ENCODE measurements at places on chromosomes 11 and 22.

GRCh38 chr11:4863876-4864275 is 14.9 kb upstream of the OR51S1 start:
- no peak for DNase-seq

DNA sequence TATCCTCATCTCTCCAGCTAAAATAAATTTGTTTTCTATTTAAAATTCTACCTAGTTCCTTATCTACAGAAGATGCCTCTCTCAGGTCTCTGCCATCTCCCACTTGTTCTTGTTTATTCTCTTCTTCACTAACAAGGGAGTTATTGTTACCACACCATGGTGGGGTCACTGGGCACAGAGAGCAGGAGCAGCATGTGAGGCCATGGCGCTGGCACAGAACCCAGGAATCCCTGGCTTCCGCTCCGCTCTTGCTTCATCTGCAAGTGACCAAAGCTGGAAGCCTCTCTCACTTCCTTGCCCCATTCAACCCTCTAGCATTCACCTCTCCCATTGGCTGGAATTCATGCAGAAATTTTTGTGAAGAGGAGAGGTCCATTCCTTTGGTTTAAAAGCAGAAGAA is 190.7 kb upstream of the NCAM1 start:
- DNase-seq: no peak

- no peak for DNase-seq
Observed at GRCh38 chr22:19842393-19843106, 12.1 kb downstream of the GNB1L start.

GRCh38 chr22:49655168-49655812 is 172.4 kb downstream of the BRD1 start:
- no peak for DNase-seq

GRCh38 chr11:26287067-26287518 is 44.8 kb upstream of the ANO3 start:
- DNase-seq: peak; percentile 63

DNA sequence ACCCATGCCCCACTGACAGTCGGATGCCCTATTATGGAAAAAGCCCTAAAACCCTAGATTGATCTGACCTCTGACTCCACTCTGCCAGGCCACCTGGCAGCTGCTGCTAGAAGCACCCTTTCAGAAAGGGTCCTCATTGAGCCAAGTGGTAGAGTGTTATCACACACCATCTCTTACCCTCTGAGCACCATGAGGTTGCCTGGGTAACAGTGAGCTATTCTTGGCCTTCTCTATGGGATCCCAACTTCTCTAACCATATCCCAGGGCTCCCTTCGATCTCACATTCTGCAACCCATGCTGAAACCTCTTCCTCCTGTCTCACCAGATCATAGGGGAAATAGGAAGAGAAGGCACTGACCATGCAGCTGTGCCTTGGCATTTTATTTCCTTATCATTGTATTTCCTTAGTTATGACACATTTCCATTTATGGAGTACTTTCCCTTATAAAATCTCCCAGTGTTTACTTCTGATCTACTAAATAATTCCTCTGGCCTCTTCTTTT is 52.7 kb downstream of the MPPED2 start:
- DNase-seq: no peak

DNA sequence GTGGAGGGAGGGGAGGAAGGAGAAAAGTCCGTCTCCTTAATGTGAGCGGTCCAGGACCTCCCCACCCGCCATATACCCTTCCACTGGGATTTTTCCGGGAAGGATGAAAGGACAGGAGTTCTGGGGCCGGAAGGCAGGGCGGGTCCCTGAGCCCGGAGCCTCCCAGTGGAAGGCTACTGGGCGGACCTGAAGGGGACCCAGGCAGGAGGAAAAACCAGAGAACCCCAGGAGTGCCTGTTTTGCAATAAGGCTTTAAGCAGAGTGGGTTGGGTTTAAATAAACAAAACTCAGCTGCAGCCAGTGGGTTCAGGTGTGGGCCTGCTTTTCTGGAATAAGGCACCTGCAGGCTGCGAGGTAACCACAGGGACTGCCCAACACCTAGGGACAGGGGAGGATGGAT is 1.7 kb upstream of the CELSR1 start:
- no peak for DNase-seq

- no peak for DNase-seq
Observed at GRCh38 chr11:116234989-116235568, 537.7 kb downstream of the BUD13 start.

GRCh38 chr11:105092256-105093239 is 47.0 kb downstream of the CARD18 start:
- peak; percentile 9 for DNase-seq

DNA sequence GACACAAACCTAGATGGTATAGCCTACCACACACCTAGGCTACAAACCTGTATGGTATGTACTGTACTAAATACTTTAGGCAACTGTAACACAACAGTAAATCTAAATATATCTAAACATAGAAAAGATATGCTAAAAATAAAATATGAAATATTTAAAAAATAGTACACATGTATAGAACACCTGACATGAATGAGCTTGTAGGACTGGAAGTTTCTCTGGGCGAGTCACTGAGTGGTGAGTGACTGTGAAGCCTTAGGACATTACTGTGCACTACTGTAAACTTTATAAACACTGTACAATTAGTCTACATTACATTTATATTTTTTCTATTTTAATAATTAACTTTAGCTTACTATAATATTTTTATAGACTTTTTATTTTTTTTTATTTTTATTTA is 1301.3 kb downstream of the FAM181B start:
- DNase-seq: no peak

DNA sequence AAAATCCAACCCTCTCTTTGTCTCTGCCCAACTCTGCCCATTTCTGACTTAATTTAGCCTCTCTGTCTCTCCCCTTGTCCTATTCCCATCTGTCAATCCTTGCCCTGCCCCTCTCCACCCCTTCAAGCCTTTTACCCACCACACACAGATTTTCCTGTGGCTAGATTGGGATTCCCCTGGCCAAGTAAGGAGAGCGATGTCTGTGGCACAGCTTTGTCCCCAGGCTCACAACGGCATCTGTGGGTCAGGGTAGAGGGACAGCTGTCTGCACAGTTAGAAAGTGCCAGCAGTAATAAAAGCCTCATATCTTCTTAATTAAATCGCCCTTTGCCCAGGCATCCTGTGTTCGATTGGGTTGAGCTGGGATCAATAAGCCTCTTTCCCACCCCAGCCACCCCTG is 1.3 kb upstream of the KCNC1 start:
- no peak for DNase-seq

GRCh38 chr11:91587131-91587530 is 637.5 kb upstream of the FAT3 start:
- no peak for DNase-seq
